ENCODE measurements at places on chromosomes 13 and 19.

- no peak for DNase-seq
Observed at GRCh38 chr19:45138303-45138751, 22.5 kb downstream of the NKPD1 start.

DNA sequence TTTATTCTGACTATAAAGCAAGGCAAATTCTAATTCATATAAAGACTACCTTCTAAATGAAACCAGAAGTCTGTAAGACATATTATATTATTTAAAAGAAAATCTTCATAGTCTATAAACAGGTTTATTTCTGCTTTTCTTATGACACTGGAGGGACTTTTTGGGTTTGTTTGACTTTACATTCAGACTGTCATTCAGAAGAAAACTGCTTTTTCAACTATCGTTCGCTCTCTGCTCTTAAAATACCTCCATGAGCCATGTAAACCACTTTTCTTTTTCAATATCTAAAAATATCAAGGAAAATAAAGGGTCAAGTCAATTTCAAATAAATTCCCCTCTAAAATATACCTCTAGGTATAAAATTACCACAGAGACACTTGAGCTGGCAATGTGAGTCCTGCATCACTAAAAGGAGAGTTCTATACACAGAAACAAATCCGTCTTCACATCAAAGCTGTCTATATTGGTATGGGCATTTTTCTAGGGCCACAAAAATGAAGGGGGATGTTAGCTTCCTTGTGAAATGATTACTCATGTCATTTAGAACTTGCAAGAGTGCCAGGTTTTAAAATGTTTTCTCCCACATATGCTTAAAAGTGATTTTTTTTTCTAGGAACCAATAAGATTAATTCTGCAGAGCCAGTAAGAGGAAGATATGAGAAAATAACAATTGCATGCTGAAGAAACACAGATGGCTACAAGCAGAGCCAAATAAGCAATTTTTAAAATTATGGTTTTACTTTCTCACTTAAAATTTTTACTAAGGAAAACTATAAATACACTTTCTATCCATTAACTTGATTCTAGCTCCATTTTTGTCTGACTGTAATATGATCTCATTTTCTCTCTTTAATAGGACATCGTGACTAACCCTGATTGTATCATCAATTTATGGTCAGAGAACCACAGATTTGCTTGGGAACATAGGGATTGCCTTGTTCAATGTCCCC, 181.8 kb downstream of the TBC1D4 start:
- no peak for DNase-seq

- no peak for DNase-seq
Observed at GRCh38 chr19:34468409-34468808, 13.1 kb upstream of the WTIP start.

- no peak for DNase-seq
Observed at GRCh38 chr13:105089858-105090643, 1445.4 kb downstream of the EFNB2 start.

- no peak for DNase-seq
Observed at GRCh38 chr13:98819382-98820010, 67.0 kb upstream of the SLC15A1 start.

GRCh38 chr19:39411081-39411831, 1.2 kb upstream of the PLEKHG2 start:
- DNase-seq: peak; percentile 23

GRCh38 chr13:66189986-66190385, 1040.2 kb downstream of the PCDH9 start:
- no peak for DNase-seq

DNA sequence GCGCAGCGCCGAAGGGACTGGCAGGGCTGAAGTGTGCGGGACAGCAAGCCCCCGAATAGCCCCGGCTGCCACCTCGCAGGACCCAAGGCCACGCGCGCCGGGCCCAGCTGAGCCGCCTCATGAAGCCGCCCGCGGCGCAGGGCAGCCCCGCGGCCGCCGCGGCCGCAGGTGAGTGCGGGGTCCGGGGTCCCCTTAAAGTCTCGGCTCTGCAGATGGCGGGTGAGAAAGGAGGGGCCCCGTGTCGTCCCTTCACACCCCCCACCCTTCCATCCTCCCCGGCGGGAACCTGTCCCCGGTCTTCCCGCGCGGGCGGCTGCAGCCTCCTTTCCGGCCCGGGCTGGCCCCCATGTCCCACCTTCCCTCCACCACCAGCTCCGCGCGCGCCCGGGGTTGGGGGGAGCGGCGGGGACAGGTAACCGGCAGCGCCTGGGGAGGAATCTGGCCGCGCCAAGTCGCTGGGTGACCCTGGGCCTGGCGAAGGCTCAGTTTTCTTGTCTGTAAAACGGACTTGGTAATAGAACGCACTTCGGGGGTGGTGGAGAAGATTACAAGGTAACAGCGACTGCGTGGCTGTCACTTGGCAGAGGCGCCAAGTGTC, 338 bp downstream of the RGCC start:
- peak; percentile 45 for DNase-seq

GRCh38 chr19:18063463-18063862, 23.3 kb downstream of the IL12RB1 start:
- peak; percentile 60 for DNase-seq

DNA sequence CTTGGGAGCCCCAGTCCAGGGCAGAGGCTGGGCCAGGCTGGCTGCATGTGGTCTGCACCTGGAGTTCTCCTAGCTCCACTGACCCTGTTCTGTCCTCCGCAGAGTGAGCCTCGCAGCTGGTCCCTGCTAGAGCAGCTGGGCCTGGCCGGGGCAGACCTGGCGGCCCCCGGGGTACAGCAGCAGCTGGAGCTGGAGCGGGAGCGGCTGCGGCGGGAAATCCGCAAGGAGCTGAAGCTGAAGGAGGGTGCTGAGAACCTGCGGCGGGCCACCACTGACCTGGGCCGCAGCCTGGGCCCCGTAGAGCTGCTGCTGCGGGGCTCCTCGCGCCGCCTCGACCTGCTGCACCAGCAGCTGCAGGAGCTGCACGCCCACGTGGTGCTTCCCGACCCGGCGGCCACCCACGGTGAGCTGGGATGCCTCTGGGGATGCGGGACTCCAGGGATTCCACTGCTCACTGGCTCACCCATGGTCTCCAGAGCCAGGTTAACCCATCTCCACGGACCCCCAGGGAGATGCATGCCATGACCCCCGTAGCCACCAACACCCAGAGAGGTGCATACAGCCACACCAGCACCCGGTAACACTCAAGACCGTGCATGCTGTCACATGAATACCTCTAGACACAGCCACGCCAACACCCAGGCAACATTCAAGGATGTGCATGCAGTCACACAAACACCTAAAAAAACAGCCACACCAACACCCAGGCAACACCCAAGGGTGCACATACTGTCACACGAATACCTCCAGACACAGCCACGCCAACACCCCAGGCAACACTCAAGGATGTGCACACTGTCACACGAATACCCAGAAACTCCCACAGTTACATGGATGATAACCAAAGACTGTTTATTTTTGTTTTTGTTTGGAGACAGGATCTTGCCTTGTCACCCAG, 8.2 kb downstream of the PKN1 start:
- DNase-seq: no peak

DNA sequence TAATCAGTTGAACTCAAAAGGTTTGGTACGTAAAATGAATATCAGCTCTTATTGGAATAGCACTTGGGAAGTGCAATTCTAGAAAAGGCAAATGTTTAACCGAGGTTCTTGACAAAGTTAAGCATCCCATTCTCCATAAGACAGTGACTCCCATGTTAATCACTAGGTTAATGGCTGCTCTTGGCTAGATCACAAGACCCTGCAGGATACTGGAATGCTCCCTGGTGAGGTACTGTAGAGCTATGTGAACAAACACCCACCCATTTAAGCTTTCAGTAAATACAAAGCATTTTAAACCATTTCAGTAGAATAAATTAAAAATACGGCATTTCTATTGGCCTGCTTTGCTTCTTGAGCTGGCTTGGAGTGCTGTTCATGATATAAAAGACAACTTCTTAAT, 56.5 kb downstream of the TDRD3 start:
- no peak for DNase-seq

DNA sequence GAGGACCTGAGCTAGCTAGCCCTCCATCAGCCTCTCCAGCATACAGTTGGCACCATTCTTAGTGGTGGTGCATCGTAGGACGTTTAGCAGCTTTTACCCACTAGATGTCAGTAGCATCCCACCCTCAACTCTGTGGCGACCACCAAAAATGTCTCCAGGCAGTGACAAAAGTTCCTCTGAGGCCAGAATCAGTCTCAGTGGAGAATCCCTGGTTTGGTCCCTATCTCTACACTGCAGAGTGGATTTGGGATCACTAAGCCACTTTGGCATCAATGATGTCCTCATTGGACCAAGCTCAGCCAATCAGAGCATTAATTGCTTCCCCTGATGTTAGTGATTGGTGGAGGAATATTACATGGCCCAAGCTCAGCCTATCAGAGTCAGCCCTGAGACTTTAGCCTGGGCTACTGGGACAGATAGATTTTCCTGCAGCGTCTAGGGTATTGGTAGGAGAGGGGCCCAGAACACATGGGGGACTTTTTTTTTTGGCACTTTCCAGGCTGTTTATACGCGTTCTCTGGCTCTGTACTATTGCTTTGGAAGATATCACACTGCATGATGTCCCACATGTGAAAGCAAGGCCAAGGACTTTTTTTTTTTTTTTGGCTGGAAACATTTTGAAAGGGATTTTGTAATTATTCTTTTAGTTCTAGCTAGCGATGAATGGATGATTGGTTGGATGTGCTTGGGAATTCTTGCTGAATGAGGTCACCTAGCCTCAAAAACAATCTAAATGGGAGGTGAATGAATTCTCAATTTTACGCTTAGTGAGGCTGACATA, 7.0 kb downstream of the TMEM221 start:
- DNase-seq: no peak

GRCh38 chr13:100131863-100132574, 43.1 kb downstream of the PCCA start:
- DNase-seq: peak; percentile 14

DNA sequence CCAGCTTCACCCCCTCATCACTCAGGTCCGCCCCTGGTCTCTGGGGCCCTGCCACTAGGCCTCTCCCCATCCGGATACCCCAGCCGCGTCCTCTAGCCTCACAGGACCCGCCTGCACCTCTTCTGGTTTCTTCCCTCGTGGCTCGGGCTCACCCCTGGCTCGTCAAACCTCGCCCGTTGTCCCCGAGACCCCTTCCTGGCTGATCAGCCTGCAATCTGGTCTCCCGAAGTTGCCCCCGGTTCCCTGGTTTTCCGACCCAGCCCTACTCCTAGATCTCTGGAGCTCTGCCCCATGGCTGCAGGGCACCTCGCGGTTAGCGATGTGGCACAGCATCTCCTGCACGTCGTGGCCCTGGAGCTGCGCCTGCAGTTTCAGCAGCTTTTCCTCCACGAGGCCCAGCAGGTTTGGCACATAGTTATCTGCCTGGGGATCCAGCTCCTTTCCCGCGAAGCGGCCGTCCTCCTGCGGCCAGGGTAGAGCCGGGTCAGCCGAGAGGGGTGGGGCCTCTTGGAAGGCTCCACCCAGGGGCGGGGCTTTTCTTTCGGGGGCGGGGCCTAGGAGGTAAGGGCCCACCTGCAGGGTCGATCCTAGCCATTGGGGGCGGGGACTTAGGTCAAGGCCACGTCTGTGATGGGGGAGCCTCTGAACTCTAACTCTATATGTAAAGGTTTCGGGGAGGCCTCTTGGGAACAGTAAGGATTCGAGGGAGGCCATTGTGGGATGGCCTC, 2.4 kb upstream of the RGL3 start:
- peak; percentile 56 for DNase-seq

DNA sequence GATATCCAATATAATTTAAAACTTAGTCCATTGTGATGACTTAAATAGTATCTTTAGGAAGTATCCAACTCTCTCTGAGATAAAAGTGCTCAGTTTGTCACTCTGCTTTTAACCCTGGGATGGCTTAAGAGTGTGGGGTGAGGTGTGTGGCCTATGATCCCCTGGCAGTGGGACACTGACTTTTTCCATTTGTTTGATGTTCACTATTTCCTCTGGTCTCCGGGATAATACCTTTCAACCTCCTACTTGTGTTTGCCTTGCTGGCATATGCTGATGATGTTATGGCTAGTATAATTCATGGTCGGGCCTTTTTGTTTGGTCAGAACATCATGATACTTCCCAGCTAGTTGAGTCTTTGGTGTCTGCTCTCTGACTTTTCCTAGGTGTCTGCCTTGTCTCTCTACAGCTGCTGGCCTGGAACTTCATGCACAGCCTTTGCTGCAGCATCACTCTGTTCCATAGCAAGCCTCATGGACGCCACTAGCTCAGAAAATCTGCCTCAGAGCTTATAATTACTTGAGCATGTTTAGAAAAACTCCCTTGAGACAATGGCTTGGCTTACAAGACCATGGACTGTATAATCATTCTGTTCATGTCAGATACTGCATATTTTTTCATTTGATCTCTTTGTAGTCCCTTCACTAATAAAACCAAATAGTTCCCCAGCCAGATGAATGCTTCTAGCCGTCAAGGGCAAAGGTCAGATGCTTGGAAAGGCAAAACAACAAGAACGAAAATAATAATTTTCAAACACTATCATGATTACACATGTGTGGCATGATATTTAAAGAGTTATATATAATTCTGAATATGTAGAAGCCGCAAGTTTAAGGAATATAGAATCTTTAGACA, 75.2 kb downstream of the WDFY2 start:
- no peak for DNase-seq

DNA sequence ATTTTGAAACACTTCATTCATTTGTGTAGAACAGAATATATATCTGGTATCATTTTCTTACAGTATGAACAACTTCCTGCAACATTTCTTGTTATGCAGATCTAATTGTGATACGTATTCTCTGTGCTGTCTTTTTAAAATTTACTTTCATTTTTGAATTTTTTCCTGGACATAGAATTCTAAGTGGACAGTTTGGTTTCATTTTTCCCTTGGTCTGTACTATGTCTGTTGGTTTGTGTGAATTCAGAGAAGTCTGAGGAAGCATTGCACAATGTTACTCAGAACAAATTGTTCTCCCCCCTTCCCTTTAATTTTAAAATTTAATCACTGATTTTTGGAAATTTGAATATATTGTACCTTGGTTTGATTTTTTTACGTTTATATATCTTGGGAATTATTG, 352.5 kb upstream of the PCDH20 start:
- no peak for DNase-seq

DNA sequence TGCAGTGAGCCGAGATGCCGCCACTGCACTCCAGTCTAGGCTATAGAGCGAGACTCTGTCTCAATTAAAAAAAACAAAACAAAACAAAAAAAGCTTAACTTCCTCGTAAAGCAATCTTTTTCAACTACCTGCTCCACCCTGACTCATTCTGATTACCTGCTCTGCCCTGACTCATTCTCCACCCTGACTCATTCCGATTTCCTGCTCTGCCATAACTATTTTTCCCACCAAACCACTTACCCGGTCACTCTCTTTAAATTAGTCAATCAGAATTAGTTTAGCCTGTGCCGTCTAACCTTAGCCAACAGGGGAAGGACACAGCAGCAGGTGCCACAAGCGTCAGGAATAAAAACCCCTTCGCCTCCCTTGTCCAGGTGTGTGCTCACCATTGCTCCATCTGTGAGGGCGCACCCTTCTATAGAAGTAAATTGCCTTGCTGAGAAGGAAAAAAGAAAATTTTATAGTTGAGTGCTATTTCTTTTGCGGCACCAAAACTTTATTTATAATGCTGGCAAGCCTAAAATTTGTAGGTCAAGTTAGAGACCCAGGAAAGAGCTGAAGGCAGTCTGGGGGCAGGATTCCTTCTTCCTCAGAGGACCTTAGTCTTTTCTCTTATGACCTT, 1.7 kb upstream of the IFT88 start:
- no peak for DNase-seq

Measured in activated CD4-positive, alpha-beta T cell treated with anti-CD3 and anti-CD28 coated beads, Interleukin-2, amount 50 U/mL, for 48 hours (primary cell).